ENCODE measurements at places on chromosomes 3 and 15.

DNA sequence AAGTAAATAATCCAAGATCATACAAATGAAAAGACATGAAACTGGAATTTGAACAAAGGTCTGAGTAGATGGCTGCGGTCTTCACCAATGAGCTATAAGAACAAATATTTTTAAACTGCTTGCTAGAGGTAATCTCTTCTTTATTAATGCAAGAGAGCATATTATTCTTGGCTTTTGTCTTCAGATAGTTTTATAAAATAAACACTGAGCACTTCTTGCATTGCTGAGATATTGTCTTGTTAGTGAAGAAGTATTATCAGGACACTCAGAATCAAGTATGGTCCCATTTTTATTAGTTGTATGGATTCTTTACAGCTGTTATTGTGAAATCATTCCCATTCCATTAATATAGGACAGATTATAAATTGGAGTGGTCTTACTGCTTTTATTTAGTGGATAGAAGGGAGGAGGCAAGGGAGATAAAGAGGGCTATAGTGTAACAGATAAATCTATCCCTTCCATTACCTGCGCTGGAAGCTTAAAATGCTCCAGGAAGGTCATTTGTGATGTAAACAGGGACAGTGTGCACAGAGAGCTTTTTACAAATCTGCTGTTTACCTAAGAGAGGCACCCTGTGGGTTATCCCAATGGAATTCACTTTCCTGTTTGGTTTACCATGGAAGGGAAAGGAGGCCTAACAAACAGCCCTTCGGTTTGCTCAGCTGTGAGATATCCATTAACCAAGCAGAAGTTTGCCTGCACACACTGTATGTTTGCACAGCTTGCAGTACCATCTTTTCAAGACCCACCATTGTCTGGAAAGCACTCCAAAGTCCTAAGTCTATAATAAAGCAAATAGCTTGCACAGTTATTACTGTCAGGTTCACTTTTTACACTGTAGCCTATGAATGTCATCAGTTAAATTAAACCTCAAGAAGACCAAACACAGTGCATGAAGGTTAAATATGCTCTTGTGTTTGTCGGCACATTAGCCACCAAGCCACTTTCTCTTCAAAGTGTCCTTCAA, 347.7 kb upstream of the TGFBR2 start:
- DNase-seq: no peak

DNA sequence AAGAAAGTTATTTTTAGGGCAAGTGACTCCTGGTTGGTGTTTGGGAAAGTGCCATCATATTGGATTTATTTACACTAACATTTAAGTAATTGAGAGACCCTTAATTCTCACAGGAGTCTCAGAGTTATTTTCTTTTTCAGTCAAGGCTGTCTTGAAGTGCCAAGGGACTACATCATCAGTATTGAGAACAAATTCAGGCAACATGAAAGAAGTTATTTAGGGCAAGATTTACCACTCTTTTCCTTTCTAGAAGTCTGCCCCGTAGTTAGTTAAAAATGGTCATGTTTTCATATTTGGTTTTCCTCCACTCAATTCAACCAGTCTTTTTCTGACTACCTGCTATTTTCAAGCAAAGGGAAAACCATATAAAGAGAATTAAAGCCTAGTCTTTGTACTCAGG, 6.1 kb downstream of the B4GALT4 start:
- DNase-seq: no peak

DNA sequence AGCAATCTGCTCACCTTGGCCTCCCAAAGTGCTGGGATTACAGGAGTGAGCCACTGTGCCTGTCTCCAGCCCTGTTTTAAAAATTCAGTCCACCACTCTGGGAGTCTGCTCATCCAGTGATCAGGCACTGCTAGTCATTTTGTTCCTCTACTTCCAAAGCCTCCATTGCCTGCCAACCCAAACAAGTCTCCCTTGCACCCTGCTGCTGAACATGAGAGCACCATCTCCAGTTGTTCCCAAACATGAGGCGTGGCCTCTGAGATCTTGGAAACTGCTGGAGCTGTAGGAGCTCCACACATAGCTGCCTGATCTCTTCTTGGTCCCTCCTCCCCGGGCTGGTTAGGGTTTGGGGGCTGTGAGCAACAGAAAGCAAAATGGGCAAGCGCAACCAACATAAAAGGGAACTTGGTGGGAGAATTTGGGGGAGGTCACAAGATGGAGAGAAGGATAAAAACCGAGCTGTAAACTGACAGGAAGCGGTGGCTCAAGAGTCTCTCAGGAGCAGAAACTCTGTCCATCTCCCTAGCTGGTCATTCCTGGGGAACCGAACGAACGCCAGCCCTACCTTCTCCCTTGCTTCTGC, 49.6 kb upstream of the TLE3 start:
- no peak for DNase-seq

GRCh38 chr3:57755368-57755675, 787 bp upstream of the SLMAP start:
- DNase-seq: peak; percentile 4

GRCh38 chr3:5692446-5692845, 504.9 kb downstream of the EDEM1 start:
- DNase-seq: no peak

All from T-cell (primary cell).